ENCODE measurements at places on chromosomes 12 and 14.
A peak's percentile ranks its signal among the peaks of the same experiment; 100 is the strongest.

DNA sequence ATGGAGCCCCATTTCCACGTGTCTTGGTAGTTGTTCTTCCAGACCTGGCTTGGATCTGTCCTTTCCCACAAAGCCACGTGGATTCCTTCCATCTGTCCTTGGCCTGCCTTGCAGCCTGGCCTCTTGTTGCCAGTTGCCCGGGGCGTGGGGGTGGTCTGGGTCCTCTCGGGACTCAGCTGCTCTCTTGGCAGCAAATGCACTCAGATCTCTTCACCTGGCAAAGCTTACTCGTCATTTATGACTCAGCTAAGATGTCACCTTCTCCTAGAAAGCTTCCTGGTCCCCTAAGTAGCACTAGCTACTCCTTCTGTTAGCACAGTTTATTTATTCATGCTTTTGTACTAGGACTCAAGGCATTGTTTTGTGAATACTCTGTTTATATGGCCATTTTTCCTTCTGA lies 13.6 kb downstream of the PLEKHG3 start:
- DNase-seq: no peak

- DNase-seq: no peak
Measured at GRCh38 chr12:38507839-38508238, 191.3 kb downstream of the ALG10B start.

- DNase-seq: no peak
Measured at GRCh38 chr12:966724-967123, 17.2 kb upstream of the RAD52 start.

DNA sequence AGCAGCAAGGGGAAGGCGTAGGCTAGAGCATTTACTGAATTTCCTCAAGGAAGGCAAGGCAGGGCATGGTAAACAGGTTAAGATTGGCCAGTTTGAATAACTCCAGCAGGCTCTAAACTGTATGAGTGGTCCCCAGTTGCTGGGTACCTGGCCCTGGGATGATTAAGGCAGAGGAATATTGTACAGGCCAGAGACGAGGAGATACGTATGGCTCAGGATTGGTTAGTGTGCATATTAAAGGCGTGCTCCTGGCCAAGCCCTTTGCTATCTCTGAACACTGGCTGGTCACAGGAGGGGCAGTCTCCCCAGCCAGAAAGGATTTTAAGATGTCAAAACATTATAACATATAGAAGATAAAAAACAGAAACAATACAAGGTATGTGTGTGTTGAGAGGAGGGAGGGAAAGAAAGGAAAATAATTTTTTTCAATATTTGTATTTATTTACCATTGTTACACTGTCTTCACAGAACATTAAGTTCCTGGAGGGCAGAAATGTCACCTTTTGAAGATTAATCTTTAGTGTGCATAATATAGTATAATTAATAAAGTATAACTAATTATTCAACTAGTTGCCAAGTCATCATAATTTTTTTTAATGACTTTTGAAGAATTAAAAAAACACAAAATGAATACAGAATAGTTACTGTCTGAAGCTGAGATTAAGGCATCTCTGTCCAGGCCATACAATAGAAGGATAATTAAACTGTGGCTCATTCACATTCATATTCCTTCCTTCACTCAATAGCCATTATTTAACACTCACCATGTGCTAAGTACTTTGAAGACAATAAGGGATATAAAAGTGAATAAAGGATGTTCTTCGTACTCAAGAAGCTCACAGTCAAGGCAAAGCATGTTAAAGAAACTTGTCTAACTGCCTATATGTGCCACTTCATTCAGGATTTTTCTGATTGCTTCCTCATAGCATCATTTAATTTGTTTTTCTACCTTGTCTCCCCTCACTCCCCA lies 41.9 kb downstream of the DCP1B start:
- DNase-seq: no peak

GRCh38 chr12:86186449-86186848 lies 69.7 kb downstream of the MGAT4C start:
- no peak for DNase-seq

DNA sequence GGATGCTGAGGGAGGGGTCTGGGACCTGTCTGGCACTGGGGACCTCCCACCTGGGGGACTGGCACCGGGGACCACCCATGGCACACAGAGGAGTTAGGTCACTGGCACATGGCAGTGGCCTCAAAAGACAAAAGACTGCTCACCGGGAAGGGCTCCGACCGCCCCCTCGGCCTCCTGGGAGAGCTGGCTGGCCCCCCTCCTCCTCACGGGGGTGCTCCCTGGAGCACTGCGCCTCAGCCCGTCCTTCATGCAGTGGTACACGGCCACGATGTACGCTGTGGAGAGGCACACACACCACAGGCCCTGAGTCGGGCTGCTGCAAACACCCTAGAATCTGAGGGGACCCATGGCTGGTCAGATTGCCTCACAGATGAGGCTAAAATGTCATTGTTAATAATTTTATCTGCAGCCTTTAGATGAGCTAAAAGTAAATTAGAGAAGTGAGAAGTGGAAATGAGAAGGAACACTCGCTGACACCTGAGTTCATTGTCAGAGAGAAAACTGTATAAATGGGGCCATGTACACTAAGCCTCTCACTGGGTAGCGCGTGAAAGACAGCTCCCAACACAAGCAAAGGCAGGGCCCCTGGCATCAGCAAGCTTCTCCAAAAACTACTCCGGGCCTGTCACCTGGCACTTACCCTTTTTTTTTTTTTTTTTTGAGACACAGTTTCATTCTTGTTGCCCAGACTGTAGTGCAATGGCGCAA lies 14.1 kb downstream of the P2RX2 start:
- no peak for DNase-seq

GRCh38 chr12:120640861-120641833 lies 721 bp downstream of the CABP1 start:
- peak; percentile 50 for DNase-seq

- no peak for DNase-seq
Measured at GRCh38 chr14:81323093-81323492, 77.0 kb downstream of the STON2 start.

DNA sequence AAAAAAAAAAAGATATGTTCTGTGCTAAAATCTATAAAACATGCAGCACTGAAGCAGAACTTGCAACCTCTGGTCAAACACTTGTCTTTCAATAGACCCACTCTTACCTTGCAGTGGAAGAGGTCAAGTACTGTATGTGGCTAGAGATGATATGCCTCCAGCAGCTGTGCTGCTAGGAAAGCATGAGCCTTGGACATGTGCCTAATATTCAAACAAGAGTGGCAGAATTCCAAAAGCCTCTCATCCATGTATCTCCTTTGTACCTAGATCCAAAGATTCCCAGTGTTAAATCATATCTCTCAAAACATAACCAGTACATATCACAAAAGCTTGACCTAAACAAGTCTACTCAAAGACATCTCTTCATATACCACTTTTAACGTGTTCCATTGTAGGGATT lies 105.0 kb upstream of the CPNE8 start:
- no peak for DNase-seq

DNA sequence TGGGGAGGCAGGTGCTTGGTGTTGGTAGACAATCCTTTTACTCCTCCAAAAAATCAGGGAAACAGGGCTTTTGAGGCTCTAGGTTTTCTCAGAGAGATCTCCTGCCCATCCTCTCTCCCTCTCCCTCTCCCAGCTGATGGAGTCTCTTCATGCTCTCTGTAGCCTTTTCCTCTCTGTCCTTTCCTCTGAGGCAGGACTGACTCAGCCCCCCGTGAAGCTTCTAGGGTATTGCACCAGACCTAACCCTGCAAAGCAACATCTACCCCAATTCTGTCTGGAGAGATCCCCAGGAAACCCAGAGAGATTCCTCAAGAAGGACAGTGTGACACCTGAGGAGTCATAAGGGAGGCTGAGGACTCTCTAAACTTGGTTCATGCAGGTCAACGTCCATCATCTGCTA lies 66.4 kb downstream of the CRACR2A start:
- no peak for DNase-seq

GRCh38 chr12:104676636-104677035 lies 219.9 kb downstream of the CHST11 start:
- DNase-seq: no peak

DNA sequence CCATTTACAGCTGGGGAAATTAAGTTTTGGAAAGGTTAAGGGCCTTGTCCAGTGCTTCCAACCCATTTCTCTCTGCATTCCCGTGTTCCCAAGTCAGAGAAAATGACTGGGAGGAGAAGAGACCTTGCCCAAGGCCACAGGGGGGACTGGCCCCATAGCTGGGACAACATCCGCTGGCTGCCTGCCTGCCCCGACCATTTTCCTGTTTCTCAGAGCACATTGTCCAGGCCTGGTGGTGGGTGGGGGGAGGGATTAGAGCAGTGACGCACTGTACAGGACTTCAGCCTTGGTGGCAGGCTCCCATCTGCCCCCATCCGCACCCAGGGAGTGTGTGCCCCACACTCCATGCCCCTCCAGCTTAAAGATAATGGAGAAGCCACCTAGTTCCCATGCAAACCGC lies 27.7 kb downstream of the DIO3 start:
- DNase-seq: no peak

DNA sequence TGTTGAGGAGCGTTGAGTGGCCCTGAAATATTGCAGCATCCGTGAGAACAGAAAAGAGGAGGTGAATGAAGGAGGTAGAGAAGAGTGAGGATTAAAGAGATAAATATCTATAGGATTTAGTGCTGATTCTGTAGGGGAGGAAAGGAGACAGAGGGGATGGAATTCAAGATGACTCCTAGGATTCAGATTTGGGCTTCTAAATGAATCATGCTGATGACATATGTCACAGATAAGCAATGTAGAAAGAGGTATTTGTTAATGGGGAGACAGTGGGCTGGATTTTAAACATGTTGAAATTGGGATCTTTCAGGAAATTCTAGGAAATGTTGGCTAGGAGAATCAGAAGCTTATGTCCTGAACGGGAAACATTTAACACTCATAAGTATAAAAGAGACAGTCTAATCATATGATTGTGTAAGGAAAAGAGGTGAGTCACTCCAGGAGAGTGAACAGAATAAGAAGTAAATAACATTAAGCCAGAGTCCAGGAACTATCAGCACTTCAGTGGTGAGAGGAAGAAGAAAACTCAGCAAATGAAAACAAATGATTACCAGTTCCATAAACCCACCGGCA lies 58.1 kb upstream of the DIO2 start:
- DNase-seq: no peak

DNA sequence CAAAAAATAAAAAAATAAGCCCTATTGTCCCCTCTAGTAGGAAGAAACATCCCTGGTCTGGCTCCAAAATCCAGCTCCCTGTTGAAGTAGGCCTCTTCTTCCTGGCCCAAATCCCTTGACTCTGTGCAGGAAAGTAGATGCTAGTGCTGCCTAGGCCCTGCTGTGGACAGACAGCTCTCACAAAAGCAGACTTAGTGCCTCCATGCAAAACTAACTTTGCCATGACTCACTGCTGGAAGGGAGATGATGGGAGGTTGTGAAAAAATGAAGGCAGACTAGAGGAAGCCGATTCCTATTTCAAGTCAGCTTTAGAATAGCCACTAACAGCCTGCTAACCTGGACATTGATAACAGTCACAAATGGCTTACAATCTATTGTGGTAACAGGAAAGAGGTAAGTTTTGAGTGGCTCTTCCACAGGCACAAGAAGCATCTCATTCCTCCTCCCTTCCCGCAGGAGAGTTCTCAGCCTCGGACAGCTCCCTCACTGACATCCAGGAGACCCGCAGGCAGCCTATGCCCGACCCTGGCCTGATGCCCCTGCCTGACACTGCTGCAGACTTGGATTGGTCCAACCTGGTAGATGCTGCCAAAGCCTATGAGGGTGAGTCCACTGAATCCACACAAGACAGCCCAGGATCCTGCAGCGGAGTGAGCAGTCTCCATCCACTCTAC lies 198.9 kb upstream of the RGS6 start:
- DNase-seq: no peak

- DNase-seq: no peak
Measured at GRCh38 chr14:47988175-47988574, 312.8 kb upstream of the MDGA2 start.

- no peak for DNase-seq
Measured at GRCh38 chr14:29806124-29806517, 121.5 kb downstream of the PRKD1 start.

DNA sequence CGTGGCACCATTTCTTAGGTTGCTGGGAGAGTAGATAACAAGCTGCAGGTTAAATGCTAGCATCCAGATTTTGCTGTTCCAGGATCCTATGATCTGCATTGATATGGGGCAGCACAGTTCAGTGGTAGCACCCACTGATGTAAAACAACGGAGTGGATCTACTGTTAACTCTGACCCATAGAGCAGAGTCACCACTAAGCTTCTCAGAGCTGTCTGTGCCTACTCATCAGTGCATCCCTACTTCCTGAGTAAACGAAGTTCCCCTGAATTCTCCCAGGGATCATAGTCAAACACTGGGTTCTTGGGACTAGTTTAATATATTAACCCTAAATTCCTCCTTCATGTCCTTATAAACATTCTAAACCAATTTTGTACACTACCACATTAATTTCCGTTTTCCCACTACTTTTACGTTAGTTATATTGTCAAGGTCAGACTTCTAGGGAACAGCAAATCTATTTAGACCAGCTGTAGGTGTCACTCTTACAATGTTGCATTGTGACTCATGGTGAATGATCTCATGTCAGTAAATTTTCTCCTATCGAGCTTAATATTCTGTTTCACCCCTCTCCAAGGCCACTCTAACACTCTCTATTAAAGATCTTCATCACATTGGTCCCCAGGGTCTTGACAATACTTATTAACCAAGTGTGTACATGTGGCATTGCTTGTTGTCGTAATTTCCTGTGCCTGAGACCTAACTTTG lies 10.3 kb downstream of the RERGL start:
- DNase-seq: no peak

DNA sequence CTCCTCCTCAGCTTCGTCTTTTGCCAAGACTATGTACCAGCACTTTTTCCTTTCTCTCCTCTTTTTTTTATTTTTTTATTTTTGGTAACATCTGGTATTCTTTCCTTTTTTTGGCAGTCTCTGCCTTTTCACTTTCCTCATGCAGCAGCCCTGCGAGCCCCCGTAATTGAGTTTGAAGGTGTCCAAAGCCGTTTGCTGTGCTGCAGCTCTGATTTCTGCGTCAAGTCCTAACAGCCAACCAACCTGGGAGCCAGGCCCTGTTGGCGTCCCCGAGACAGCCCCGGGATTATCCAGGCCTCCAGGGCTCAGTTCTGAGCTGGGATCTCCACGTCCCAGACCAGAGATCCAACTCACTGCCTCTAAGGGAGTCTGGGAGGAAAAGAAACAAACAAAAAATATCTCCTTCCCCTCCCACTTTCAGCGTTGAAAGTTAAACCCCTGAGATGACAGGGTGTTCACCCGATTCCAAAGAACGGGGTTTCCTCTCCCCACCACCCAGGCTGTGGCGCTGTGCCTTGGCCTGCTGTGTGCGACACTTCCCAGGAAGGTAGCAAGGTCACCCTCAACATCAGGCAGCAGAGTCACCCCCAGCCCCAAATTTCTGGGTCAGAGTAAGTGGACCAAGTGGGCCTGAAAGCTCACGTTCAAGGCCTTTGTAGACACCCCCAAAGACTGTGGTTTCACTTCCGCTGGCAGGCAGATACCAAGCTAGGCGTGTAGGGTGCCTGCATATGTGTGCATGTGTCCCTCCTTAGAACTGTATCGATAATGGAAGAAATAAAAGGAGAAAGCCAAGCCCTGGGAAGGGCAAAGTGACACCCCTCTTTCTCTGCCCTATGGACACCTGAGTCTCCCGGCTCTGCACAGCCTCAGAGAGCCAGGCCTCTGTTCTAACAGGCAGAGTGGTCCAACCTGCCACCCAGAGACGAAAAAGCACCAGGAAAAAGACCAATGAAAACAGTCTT lies 11.1 kb downstream of the BCL11B start:
- DNase-seq: peak; percentile 61

GRCh38 chr14:54173802-54174201 lies 217.2 kb upstream of the BMP4 start:
- DNase-seq: no peak

- no peak for DNase-seq
Measured at GRCh38 chr12:105935981-105936380, 202.8 kb downstream of the NUAK1 start.

- DNase-seq: no peak
Measured at GRCh38 chr14:72521968-72522741, 371.7 kb downstream of the DPF3 start.

Data from activated CD8-positive, alpha-beta memory T cell treated with anti-CD3 and anti-CD28 coated beads, Interleukin-2, amount 50 U/mL, for 4 hours (primary cell).